Renal cortical epithelial cell (primary cell): ENCODE measurements at places on chromosomes 2 and 18.

- no peak for DNase-seq
Observed at GRCh38 chr2:46239175-46239846, 57.9 kb upstream of the EPAS1 start.

DNA sequence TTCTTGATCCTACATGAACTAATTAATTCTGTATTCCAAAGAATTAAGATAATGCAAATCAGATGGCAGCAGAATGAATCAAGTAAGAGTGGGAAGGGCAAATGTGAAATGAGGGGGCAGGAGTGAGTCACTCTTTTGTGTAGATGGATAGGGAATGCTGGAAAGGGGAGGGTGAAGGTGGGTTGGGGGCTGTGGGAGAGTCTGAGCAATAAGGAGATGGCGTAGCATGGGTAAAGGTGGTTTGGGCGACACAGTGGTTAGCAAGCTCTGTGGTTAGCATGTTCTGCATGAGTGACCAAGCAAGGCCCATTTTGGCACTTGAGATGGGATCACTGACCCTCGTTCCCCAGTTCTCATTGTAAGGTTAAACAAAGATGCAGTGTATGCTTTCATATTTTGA, 20.4 kb downstream of the GPD2 start:
- peak; percentile 96 for DNase-seq

DNA sequence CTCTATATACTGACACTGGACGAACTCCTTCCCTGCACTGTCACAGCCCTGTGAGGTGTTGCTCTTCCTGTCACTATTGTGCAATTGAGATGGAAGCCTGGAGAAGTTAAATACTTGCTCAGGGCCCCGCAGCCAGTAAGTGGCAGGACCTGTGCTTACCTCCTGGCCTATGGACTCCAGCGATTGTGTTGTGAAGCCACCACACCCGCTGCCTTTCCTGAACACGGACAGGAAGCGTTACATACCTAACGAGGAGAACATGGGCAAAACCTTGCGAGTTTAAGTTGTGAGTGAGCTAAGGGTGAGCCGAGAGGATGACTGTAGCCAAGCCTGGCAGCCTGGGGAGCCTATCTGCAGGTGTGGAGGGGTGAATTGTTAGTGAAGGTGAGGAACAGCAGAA, 26.1 kb downstream of the RAB31 start:
- peak; percentile 67 for DNase-seq

DNA sequence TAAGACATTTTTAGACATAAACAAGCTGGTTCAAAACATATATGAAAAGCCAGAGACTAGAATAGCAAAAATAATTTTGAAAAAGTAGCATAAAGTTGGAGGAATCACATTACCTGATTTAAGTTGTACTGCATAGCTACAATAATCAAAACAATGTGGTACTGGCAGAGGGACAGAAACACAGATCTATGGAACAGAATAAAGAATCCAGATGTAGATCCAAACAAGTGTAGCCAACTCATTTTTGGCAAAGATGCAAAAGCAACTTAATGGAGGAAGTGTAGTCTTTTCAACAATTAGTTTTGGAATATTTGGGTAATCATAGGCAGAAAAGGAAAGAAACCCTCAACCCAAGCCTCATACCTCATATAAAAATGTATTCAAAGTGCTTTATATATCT, 278.7 kb upstream of the ZNF521 start:
- no peak for DNase-seq

GRCh38 chr2:109446278-109447131, 167.3 kb downstream of the SEPTIN10 start:
- DNase-seq = no peak

GRCh38 chr2:212136216-212136795, 402.3 kb downstream of the ERBB4 start:
- DNase-seq = no peak

- no peak for DNase-seq
Observed at GRCh38 chr18:57585855-57586250, 649 bp downstream of the FECH start.

DNA sequence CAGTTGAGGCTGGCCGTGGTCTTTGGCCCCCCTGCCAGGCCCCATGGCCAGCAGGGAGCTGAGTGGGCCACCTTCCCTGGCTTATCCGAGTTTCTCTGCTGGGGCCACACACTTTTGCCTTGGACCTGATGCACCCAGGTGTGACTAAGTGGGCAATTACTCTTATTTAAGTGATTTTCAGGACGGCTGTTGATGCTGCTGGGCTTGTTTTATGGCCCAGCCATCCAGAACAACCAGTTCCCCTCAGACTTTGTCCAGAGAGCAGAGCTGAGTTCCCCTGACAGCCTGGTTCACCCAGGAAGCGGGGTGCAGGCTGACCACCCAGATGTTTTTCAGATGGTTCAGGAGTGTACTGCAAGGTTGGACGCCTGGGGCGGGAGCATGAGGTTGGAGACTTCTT, 68.8 kb downstream of the GLI2 start:
- DNase-seq = peak; percentile 36

DNA sequence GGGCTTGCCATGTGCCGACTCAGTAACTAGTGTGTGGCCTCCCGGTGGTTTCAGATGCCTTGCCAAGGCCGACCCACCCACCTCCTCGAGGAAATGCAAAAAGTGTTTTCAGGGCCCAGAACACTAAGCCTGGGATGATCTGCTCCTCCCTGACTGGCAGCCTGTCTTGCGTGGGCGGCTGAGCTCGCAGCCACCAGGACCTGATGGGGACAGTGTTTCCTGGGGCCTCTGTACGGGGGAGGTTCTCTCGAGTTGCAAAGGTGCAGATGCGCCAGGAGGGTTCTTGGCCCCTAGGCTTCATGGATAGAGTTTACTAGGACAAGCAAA, 85.2 kb downstream of the GLI2 start:
- peak; percentile 33 for DNase-seq

DNA sequence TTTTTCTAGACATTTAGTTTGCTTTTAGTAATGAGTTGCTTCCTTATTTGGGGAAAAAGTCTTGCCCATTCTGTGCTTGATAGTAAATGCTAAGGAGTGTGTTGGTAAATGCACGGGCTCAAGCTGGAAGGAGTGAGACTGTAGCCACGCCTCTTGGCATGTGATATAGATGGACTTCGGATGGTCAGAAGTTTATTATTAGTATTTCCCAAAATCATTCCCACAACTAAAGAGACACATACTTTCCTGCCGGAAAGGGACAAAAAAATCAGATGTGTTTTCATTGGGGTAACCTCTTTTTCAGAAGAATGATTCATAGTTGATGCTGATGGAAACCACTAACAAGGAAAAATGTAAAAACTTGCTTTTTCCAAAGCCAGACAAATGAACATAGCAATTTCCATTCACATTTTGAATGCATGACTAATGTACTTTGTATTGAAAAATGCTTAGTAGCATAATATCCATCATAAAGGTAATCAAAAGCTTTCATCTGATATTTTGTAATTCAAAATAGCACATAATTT, 133.2 kb downstream of the ZNF532 start:
- peak; percentile 54 for DNase-seq

GRCh38 chr18:73987247-73987980, 160.2 kb downstream of the FBXO15 start:
- peak; percentile 4 for DNase-seq

- no peak for DNase-seq
Observed at GRCh38 chr2:17101596-17101995, 416.6 kb downstream of the RAD51AP2 start.

DNA sequence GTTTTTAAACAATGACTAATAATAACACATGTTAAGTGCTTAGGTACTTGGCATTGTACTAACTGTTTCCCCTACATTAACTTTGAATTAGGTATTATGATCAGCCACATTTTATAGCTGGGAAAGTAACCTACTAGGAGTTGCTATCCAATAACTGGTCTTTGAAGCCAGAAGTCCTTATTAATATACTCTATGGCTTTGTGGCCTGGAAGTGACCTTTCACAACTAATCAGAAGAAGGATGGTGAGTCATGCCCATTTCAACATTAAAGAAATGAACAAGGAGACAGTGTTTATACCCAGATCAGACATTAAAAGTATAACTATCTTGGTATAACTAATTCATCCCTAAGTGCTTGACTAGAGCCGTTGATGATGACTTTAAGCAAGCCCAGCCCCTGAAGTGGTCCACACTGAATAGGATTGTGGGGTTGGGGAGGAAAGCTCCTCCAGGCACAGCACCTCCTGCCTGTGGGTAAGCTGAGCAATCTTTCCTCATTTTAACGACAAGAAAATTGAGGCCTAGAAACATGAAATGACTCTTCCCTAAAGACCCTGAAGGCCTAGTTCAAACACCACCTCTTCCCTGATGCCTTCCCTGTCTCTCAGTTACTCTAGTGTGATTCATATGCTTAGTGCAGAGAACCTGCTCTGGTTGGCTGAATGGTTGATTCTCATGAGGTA, 71.6 kb upstream of the RFX8 start:
- DNase-seq = peak; percentile 89

DNA sequence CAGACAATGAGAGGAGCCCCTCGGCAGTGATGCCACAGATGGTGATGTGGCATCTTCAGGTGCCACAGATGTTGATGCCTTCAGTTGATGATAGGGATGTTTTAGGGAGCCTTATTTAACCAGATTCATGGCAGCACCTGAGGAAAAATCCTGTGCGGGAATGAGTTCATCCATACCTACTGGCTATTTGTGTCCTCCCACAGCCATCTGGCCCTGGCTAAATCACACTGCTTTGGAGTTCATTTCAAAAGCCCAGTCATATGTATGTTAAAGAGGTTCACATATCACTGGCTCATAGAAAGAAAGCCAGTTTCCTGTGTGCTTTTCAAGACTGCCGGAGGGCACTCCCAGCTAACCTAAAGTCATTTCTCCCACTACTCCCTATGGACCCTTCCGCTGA, 131.3 kb downstream of the MCFD2 start:
- DNase-seq = no peak

DNA sequence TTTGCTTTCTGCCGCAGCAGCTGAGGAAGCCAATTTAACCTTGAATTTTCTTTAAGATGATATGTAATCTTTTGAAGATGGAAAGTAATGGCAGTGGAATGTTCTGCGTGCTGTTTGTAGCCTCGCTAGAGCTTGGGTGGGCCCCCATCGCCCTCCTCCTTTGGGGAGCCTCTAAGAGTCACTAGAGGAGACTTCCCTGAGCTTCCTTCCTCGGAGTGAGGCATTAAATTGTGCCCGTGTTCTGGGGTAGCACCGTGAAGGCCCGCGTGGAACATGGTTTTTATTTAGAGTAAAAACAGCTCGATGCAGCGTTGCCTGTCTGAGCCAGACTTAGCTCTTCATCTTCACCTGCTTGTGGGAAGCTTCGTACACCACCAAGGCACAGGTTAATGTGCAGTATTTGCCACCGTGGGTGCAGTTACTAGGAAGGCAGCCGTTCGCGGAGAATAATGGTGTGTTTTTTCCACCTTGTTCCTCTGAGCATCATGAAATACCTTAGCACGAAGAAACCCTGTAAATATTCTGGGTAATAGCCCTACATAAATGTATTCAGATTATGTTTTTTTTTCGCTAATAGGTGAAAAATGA, 38.5 kb downstream of the NCK2 start:
- no peak for DNase-seq

GRCh38 chr2:150617351-150617978, 130.0 kb upstream of the RND3 start:
- DNase-seq = peak; percentile 80

DNA sequence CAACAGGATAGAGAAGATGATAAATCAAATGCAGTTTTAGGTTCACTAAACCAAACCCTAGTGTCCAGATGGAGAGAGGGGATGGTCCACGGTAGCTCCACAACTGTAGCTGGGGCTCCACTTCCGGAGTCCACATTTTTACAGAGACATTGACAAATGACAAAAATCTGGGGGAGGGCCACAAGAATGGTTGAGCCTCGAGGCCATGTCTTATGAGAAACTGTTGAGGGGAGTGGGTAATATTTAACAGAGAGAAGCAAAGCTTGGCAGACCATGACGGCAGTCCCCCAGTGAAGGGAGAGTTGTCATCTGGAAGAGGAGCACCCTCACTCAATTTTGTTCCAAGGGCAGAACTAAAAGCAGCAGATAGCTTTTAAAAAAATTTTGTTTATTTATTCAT, 17.6 kb upstream of the EPHA4 start:
- peak; percentile 61 for DNase-seq

DNA sequence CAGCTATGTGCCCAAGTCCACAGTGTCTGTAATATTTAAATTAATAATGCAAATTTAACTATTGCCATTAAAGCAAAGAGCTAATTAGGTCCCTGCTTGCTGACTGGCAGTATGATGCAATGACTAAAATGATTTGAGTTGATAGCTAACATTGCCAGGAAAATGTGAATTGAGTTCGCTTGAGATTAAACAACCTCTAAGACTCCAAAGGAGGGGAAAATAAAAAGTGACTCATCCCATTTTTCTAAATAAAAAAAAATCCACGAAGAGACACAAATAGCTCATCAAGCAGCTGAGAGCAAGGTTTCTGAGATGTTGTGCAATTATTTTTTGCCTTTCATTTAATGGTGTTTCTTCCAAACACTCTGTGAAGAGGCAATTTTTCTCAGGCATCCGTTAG, 413.0 kb downstream of the MTX2 start:
- DNase-seq = no peak

GRCh38 chr2:40592218-40592617, 140.3 kb upstream of the SLC8A1 start:
- no peak for DNase-seq

- DNase-seq = no peak
Observed at GRCh38 chr2:31246184-31246852, 12.4 kb downstream of the EHD3 start.

- no peak for DNase-seq
Observed at GRCh38 chr2:150292807-150293206, 194.7 kb downstream of the RND3 start.

- DNase-seq = no peak
Observed at GRCh38 chr18:25979369-25980040, 110.9 kb downstream of the SS18 start.

- DNase-seq = no peak
Observed at GRCh38 chr18:41955688-41956087, 654 bp downstream of the PIK3C3 start.

DNA sequence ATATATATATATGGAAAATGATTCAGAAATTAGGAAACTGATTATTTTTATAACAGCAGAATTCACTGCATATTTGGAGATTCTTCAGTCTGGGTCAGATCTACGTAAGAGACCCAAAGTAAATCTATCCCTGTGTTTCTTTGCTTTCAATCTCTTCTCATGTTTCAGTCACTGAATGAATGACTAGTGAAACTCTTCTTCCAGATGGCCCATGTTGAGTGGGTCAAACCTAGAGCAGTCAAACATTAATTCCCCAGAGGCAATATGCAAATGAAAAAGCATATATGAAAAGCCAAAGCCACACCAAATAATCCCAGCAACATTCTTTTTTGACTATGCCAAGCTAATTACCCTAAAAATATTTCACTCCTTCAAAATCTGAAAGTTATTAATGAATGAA, 317.3 kb downstream of the RBM43 start:
- DNase-seq = no peak

GRCh38 chr2:67752199-67752598, 310.6 kb downstream of the C1D start:
- no peak for DNase-seq

DNA sequence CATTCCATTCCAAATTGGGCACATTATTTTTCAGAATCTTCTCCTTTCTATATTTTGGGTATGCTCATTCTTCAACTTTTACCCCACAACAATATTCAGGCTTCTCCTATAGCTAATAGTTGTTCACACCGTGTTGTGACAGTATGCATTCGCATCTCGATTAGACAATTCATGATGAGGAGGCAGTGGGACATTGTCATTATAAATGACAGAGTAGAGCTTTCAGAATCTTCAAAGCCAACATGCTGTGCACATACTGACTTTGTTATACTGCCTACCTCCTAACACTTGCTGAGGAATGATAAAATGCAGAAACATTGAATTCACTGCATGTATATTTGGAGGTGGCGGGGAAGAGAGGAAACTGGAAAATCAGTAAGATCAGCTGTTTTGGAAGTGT, 714.2 kb downstream of the SUCLG1 start:
- no peak for DNase-seq
